Tibial nerve (tissue), 4 donors: ENCODE measurements at places on chromosomes 4 and X.

DNA sequence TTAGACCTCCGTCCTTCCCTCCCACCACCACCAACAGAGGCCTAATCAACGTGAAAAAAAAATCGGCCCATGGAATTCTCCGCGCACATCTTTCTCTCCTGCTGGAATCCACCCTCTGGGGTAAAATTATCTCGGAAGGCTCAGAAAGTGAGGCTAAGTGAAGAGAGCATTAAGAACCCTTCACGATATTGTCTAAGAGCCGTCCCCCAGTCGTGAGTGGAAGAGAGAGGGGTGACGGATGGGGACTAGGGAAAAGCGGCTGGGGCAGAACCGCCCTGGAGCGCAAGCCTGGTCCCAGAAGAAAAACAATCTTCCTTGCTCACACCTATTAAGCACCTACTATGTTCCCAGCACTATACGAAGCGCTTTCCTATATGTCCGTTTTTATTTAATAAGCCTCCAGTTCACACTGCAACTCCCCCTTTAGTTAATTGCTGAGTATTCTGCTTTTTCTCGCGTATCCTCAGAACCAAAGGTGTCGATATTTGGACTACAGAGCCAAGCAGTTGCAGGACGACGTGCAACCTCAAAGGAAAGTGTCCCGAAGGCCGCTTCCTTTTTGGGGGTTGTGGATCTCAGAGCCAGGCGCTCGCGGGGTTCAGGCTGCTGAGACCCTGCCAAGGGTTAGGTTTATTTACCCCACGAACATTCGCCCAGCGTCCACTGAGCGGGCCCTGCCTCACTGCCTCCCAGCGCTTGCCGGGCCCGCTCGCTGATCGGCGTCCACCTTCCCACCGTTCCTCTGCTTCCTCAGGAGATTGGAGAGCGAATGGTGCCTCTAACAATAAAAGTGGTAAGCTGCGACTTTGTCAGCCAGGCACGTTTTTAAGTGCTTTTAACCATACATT lies 889 bp downstream of the MGARP start:
- H3K36me3 ChIP-seq = no peaks in the 10 kb centered on the region
- no peak overlapping the region for H3K27ac ChIP-seq
- no peaks in the 10 kb centered on the region for H3K4me1 ChIP-seq
- peaks cover 25% of the 10 kb centered on the region for H3K27me3 ChIP-seq
- DNase-seq = no peak
- peak overlapping the region; percentile 39 for H3K4me3 ChIP-seq

GRCh38 chrX:119640731-119641170 lies 34.5 kb upstream of the NKRF start:
- DNase-seq = no peak
- no peaks in the 10 kb centered on the region for H3K36me3 ChIP-seq
- no peaks in the 10 kb centered on the region for H3K4me1 ChIP-seq
- no peak overlapping the region for H3K4me3 ChIP-seq
- H3K27me3 ChIP-seq = no peaks in the 10 kb centered on the region

GRCh38 chr4:87734084-87734483 lies 65.3 kb upstream of the IBSP start:
- H3K27me3 ChIP-seq = no peaks in the 10 kb centered on the region
- H3K36me3 ChIP-seq = no peaks in the 10 kb centered on the region
- no peak overlapping the region for H3K27ac ChIP-seq
- no peak overlapping the region for H3K4me3 ChIP-seq
- no peaks in the 10 kb centered on the region for H3K4me1 ChIP-seq

DNA sequence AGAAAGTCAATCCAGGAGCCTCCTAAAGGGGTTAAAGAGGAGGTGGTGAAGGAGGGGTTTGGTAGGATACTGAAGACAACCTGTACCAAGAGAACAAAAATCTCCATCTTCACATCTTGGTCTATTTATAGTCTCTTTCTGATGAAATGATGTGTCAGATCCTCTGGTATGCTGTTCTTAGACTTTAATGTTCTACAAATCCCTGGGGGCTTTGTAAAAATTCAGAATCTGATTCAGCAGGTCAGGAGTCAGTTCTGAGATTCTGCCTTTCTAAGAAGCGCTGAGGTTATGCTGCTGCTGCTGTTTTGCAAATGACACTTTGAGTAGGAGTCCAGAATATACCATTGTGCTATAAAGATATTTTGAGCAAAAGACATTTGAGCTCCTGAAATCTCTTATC lies 172.9 kb upstream of the GLRA2 start:
- H3K27me3 ChIP-seq = no peaks in the 10 kb centered on the region
- no peak for DNase-seq
- no peaks in the 10 kb centered on the region for H3K36me3 ChIP-seq
- H3K4me3 ChIP-seq = no peak overlapping the region
- no peak overlapping the region for H3K27ac ChIP-seq

- H3K4me1 ChIP-seq = no peaks in the 10 kb centered on the region
- no peak overlapping the region for H3K27ac ChIP-seq
- no peaks in the 10 kb centered on the region for H3K27me3 ChIP-seq
- H3K4me3 ChIP-seq = no peak overlapping the region
- no peaks in the 10 kb centered on the region for H3K36me3 ChIP-seq
Measured at GRCh38 chr4:169861593-169861992, 103.8 kb upstream of the HPF1 start.

DNA sequence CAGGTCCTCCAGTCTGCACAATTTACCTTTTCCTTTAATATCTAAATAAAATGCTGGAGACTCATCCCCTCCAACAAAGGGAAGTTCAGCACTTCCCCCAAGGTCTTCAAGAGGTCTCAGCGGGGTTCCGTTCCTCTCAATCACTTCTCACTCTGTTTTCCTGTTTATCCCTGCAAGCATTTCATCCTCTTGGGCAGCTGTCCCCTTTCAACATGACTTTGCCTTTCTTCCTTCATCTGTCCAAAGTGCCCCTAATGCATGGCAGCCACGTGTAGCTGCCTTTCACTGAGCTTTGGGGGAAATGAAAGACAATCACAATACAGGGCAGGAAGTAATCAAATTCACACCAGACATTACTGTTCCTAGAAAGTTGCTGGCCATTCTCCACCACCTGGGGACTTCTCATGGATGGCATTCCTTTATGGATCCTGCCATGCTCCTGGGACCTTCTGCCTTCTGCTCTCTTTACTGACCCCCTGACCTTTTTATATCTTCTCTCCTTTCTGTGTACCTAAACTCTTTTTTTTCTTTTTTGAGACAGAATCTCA lies 79.7 kb upstream of the USP9X start:
- no peak overlapping the region for H3K27ac ChIP-seq
- no peaks in the 10 kb centered on the region for H3K36me3 ChIP-seq
- no peaks in the 10 kb centered on the region for H3K27me3 ChIP-seq
- no peak for DNase-seq
- no peaks in the 10 kb centered on the region for H3K4me1 ChIP-seq

DNA sequence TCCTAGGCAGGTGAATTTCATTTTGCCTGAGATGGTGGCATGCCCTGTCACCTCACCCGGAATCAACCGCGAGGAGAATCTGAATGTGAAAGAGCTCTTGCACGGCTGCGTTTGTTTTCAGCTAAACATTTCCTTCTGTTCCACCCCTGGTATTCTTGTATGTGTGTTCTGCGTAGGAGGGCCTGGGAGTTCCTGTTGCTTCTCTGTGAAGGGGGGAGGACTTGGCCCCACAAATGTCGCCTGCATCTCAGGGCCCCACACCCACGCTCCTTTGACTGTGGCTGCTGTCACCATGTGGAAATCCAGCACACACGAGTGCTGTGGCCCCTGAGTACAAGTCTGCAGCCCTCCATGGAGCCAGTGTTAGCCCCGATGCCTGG lies 45.8 kb upstream of the CLCN4 start:
- no peaks in the 10 kb centered on the region for H3K27me3 ChIP-seq
- no peak overlapping the region for H3K4me3 ChIP-seq
- H3K36me3 ChIP-seq = no peaks in the 10 kb centered on the region
- H3K27ac ChIP-seq = no peak overlapping the region

DNA sequence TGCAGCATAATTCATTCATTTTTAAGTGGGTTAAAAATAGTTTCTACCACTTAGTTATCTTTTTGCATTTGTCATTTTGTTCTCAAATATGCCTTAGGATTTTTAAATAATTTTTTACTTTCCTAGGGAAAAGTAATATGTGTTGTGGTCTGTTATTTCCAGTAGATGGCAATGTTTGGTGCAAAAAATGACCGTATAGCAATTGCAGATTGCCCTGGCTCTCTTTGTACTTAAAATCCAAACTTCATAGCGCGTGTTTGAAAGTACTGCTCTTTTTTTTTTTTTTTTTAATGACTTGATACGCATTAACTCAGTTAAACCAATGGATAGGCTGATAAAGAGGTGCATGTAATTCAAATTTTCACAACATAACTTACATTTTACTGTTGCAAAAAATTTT lies 74.4 kb upstream of the RBMX start:
- H3K36me3 ChIP-seq = no peaks in the 10 kb centered on the region
- H3K4me3 ChIP-seq = no peak overlapping the region
- no peak for DNase-seq
- H3K27me3 ChIP-seq = no peaks in the 10 kb centered on the region
- no peak overlapping the region for H3K27ac ChIP-seq

DNA sequence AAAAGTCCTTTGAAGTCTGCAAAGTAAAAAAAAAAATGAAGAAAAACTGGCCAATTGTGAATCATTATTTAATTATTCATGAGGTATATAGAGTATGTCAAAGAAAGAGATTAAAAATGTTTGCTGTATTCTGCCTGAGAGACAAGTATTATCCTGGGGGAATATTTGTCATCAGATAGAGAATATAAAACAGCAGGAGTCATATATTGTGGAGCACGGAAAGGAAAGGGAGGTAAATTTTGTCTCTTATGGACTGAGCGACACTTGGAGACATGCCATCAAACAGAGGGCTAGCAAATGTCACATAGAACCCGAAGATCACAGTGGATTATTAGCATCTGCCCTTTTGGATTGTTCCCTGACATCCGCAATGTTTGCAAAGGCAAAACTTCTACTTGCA lies 39.2 kb upstream of the FAT1 start:
- DNase-seq = no peak
- H3K4me1 ChIP-seq = no peaks in the 10 kb centered on the region
- no peak overlapping the region for H3K27ac ChIP-seq
- no peaks in the 10 kb centered on the region for H3K27me3 ChIP-seq
- H3K4me3 ChIP-seq = no peak overlapping the region

GRCh38 chr4:16037901-16038300 lies 45.9 kb downstream of the PROM1 start:
- no peak overlapping the region for H3K27ac ChIP-seq
- no peaks in the 10 kb centered on the region for H3K4me1 ChIP-seq
- H3K36me3 ChIP-seq = no peaks in the 10 kb centered on the region
- H3K4me3 ChIP-seq = no peak overlapping the region

DNA sequence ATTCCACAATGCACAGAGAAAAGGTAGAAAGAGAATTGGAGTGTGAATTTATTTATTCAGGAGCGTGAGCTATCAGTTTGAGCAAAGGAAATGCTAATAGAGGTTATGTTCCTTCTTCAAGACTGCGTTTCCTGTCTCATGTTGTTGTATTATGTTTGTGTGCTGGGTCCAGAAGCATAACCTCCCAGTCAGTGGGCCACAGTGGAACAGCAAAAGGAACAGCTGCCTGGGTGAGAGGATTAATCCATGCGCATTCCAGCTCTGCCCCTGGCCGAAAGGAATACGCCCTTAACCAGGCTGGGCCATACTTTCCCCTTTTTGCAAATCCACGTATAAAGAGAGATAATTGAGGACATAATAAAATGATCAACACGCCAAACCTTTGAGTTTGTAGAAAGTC lies 32.4 kb upstream of the ARX start:
- DNase-seq = no peak
- H3K27ac ChIP-seq = no peak overlapping the region
- no peaks in the 10 kb centered on the region for H3K27me3 ChIP-seq
- no peak overlapping the region for H3K4me3 ChIP-seq
- H3K36me3 ChIP-seq = no peaks in the 10 kb centered on the region

- H3K36me3 ChIP-seq = no peaks in the 10 kb centered on the region
- H3K4me3 ChIP-seq = no peak overlapping the region
- H3K27me3 ChIP-seq = no peaks in the 10 kb centered on the region
- H3K4me1 ChIP-seq = no peaks in the 10 kb centered on the region
- DNase-seq = no peak
Measured at GRCh38 chr4:28317221-28317620, 1456.6 kb downstream of the STIM2 start.

GRCh38 chrX:150049647-150050046 lies 111.4 kb upstream of the EOLA2 start:
- no peaks in the 10 kb centered on the region for H3K36me3 ChIP-seq
- H3K27ac ChIP-seq = no peak overlapping the region
- no peak for DNase-seq
- H3K4me1 ChIP-seq = no peaks in the 10 kb centered on the region
- H3K27me3 ChIP-seq = no peaks in the 10 kb centered on the region
- H3K4me3 ChIP-seq = no peak overlapping the region

GRCh38 chrX:45348296-45348695 lies 147.6 kb upstream of the DIPK2B start:
- no peak for DNase-seq
- H3K27ac ChIP-seq = no peak overlapping the region
- no peaks in the 10 kb centered on the region for H3K27me3 ChIP-seq
- H3K4me3 ChIP-seq = no peak overlapping the region
- H3K36me3 ChIP-seq = no peaks in the 10 kb centered on the region

GRCh38 chrX:71178908-71179307 lies 34.3 kb downstream of the NLGN3 start:
- H3K27ac ChIP-seq = no peak overlapping the region
- no peak overlapping the region for H3K4me3 ChIP-seq
- DNase-seq = peak; percentile 40
- H3K4me1 ChIP-seq = peaks cover 15% of the 10 kb centered on the region

DNA sequence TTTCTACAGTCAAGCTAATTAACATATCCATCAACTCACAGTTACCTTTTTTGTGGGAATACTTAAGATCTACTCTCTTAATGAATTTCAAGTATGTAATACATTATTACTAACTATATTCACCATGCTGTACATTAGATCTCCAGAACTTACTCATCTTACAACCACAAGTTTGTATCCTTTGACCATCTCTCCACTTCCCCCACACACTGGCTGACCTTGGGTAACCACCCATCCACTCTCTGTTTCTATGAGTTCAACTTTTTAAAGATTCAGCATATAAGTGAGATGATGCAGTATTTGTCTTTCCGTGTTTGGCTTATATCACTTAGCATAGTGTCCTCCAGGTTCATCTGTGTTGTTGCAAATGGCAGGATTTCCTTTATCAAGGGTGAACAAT lies 30.5 kb upstream of the MAGED1 start:
- no peaks in the 10 kb centered on the region for H3K4me1 ChIP-seq
- no peak for DNase-seq
- no peaks in the 10 kb centered on the region for H3K36me3 ChIP-seq

DNA sequence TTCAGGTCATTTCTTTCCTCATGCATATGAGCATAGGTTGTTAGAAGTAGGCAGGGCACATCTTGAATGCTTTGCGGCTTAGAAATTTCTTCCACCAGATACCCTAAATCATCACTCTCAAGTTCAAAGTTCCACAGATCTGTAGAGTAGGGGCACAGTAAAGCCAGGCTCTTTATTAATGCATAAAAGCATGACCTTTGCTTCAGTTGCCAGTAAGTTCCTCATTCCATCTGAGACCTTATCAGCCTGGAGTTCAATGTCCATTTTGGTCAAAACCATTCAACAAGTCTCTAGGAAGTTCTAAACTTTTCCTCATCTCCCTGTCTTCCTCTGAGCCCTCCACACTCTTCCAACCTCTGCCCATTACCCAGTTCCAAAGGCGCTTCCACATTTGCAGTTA lies 77.7 kb downstream of the MAP9 start:
- H3K27me3 ChIP-seq = no peaks in the 10 kb centered on the region
- DNase-seq = no peak
- H3K4me1 ChIP-seq = no peaks in the 10 kb centered on the region
- no peak overlapping the region for H3K27ac ChIP-seq

GRCh38 chrX:103414561-103414960 lies 38.2 kb downstream of the BEX3 start:
- H3K36me3 ChIP-seq = no peaks in the 10 kb centered on the region
- no peak for DNase-seq
- no peak overlapping the region for H3K27ac ChIP-seq
- no peaks in the 10 kb centered on the region for H3K4me1 ChIP-seq
- H3K4me3 ChIP-seq = no peak overlapping the region
